ENCODE measurements at places on chromosomes 3 and 15. TPM values are rescaled to one million over a fixed set of nuclear protein-coding genes. Genes with fewer than 3 reads are reported as not detected.

DNA sequence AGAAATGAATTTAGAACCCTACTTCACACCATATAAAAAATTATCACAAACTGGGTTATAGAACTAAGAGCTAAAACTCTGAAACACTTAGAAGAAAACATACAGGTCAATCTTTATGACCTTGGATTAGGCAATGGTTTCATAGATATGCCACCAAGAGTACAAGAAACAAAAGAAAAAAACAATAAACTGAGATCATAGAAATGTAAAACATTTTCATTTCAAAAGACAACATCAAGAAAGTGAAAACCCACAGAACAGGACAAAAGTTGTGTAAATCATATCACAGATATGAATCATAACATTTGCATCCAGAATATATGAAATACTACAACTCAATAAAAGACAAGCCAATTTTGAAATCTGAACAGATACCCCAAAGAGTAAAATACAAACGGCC lies 72.4 kb downstream of the TBL1XR1 start:
- DNase-seq, result no peak

P2RY13 gene
- not detected for total RNA-seq

C3orf20 gene
- not detected for total RNA-seq

DNA sequence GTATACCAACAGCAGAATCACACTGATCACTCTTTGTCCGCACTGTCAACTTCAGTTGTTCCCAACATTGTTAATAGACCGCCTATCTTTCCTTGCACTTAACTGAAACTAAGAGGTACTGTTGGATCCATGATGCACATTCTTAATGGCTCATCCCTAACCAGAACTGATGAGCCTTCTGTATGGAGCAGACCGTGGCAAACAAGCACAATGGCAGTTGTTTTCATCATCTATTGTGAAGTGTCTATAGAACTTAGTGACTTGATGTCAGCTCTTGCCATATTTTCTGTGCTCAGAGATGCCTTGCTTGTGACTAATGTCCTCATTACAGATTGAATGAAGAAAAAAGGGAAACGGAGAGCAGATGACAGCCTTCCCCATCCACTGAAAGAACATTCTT lies 347.4 kb downstream of the NLGN1 start:
- no peak for DNase-seq

DNA sequence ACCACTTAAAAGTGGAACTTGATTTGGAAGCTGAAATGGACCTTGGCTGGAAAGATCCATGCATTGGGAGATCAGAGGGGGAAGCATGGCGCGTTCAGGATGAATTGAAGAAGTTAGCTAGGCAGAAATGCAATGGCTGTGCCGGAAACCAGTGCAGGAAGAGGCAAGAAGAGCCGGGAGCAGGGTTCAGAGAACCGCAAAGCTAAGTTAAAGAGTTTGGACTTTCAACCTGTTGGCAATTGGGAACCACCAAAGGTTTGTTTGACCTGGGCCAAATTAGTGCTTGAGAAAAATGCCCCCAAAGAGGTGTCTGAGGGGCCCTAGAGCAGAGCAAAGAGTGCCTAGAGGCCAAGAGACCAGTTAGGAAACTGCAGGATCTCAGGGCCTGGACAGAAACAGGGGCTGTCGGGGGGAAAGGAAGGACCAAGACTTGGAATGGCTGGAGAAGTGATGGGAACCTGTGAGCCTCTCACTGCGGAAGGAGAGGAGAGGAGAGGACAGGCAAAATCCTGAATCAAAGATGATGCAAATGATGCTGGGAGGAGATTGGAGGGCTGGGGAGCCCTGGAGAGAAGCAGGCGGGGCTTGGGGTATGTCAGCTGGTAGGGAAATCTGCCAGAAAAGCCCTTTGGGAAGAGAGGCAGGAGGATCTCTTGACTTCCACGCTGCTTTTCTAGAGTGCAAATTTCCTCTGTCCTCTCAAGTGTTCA lies 49.3 kb downstream of the FAM174B start:
- no peak for DNase-seq

PML gene
- 20.6 TPM for total RNA-seq

DNA sequence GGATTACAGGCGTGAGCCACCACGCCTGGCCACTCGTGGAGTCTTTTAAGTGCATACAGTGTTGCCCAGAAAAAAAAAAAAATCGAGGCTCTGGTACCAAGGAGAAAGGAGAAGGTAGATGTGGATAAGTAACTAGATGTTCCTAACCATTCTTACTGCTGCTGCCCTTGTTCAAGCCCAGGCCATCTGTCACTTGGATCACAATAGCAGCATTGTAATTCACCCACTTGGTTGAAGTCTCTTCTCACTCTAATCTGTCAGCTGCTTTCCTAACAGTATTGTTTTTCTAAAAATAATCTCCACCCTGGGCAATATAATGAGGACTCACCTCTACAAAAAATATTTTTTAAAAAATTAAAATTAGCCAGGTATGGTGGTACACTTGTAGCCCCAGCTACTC lies 58.0 kb upstream of the CRTC3 start:
- DNase-seq, result no peak

DNA sequence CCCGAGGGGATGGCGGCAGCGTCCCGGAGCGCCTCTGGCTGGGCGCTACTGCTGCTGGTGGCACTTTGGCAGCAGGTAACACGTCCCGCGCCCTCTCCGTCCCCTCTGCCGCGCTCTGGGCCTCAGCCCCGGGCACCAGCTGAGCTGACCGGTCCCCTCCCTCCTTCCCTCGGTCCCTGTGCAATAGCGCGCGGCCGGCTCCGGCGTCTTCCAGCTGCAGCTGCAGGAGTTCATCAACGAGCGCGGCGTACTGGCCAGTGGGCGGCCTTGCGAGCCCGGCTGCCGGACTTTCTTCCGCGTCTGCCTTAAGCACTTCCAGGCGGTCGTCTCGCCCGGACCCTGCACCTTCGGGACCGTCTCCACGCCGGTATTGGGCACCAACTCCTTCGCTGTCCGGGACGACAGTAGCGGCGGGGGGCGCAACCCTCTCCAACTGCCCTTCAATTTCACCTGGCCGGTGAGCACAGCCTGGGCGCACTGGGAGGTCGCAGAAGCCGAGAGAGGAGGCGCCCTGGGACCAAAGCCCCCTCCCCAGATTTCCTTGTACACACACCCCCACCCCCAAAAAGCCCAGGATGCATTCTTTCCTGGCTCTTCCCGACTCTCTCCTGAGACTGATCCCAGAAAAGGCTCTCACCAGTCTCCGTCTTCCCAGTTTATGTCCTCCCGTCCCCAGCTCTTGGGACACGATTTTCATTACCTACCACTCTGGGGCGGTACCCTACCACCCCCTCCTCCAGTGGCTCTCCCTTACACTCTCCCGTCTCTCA lies 705 bp downstream of the DLL4 start:
- no peak for DNase-seq

DNA sequence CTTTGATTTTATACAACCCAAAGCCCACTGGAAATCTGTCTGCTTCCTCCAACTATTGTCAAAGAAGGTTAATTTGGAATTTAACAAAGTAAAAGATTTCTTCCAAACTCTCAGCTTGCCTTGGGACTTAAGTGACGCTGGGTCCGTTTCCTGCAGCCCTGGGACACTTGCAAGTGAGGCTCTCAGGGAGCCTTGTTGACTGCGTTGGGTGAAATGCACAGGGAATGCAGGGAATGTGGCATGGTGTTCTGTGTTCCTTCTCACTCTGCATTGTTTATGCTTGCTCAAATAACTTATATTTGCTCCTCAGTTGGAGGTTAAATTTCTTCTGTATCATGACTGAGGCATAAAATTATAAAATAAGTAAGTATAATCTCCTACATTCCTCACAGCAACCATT lies 60.9 kb upstream of the TJP1 start:
- DNase-seq, result no peak

BCL6 gene
- total RNA-seq, result 3.0 TPM

RAD51 gene
- total RNA-seq, result 22.3 TPM

UBA7 gene
- 5.3 TPM for total RNA-seq

Measured in Caki2 (cell line).